ENCODE measurements at places on chromosomes 7 and 10. TPM values are rescaled to one million over a fixed set of nuclear protein-coding genes. Genes with fewer than 3 reads are reported as not detected.

DNA sequence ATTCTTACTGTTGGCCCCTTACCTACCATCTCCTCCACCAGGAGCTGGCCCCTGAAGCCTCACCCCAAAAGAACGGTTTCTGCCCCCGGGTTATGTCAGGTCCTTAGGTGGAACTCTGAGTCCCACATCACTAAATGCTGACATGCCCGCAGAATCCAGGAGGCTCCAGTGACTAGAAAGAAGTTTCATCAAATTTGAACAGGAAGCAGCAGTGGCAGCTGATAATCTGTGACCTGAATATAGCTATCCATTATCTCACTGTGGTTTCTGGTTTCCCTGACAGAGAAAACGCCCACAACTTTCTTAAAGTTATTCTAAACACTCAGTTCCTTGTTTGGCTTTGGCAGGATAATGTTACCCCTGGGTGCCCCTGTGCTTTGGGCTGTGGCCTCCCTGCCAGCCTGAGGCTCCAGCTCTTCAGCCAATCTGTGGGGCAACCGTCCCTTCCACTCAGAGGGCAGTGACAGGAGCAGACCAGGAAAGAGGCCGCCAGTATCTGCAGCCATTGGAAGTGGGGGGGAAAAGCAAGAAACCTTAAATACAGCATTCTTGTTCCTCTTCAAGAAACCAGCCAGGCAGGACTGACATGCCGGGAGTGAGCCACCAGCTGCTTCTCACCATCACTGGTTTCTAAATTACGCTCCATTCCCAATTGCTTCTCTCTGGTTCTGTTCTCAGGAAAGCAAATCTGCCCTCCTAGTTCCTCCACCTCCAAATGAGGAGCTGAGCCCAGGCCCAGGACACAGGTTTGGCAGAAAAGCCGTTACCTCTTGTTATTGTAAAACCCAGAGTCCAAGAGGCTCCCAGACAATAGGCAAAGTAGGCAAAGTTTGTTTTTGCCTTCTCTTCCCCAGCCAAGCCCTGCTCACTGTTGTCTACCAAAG, 41.2 kb upstream of the VCL start:
- no peak for DNase-seq

- DNase-seq = no peak
These were observed 18.8 kb downstream of the MRPS24 start for GRCh38 chr7:43850348-43851116.

DNA sequence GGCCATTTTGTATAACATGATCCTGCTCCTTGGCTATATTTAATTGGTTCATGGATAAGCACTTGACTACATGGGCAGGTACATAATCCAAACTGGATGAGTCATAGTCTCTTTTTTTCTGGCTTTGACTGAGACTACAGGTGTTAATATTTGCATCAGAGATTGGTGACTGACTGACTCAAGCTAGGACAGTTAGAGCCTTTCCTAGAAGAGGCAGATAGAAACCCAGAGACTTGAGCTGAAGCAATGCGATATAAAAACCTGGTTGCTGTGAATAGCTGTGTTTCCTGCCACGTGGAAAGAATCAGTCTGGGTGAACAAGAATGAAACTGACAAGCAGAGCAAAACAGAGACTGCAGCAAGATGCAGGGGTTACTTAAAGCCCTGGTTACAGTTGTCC, 81.0 kb downstream of the SAMD9 start:
- no peak for DNase-seq

GRCh38 chr7:135341049-135341448, 107.4 kb downstream of the STRA8 start:
- DNase-seq = no peak

DNA sequence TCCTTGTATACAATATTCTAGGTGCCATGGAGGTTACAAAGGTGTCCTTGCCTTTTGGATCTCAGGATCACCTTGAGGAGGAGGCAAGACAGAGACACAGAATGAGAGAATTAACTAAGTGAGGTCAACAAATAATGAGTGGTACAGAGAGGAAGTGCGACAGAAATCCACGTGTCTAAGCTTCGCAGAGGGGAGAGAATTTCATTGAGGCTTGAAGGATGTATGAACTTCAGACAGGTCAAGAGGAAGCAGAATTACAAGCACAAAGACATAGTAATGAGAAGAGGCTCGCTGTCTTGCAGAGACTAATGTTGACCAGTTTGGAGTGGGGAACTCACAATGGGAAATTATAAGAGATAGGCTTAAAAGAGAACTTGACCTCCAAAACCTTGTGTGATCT, 308.7 kb downstream of the FRMD4A start:
- no peak for DNase-seq

DNA sequence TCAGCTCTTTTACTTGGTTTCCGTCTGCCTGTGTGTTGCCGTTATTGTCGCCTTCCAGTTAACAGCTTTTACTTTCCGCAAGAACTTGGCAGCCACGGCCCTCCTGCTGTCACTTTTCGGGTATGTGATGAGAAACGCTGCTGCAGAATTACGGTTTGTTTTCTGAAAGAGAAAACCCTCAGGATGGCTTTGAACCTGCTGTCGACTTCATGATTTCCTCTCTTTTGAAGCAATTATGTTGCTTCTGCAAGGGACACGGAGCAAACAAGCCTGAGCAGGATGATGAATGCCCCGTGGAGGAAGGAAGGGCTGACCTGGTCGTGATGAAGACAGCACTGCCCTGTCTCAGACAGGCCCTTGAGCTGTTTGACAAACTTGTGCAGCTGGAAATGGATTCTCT, 339.8 kb downstream of the ABCA13 start:
- no peak for DNase-seq

DNA sequence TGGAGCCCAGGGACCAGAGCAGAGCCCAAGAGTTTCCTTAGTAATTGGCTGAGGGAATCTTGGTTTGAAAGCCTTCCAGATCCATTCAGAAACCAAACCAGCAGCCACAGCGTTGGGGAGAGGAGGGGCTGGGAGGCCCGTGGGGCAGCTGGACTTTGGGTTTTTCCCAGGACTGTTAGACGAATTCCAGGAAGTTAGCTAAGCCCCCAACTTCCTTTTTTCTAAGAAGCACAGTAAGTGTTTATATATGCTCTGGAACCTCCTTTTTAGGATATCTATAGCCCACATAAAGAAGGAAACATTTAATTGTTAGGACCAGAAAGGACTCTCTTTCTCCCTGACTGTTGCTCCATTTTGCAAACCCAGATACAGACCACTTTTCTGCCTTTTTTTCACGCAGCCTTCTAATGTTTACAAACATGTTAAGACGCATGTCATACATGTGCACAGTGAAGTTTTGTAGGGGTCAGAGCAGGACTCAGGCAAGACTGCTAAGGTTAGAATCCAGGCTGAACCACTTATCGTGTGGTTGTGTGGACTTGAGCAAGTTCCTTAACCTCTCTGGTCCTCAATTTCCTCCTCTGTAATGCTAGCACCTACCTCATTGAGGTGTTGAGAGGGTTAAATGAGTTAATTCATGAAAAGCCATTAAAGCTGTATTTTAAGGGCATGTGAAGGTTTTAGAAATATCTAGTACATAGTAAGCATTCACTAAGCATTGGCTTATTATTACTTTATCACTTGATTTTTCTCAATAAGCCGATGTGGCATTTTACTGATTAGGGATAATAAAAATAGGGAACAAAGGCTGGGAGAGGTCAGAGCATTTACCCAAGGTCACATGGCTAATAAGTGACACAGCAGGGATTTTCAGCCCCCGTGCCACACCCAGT, 42.4 kb downstream of the TBATA start:
- no peak for DNase-seq

DNA sequence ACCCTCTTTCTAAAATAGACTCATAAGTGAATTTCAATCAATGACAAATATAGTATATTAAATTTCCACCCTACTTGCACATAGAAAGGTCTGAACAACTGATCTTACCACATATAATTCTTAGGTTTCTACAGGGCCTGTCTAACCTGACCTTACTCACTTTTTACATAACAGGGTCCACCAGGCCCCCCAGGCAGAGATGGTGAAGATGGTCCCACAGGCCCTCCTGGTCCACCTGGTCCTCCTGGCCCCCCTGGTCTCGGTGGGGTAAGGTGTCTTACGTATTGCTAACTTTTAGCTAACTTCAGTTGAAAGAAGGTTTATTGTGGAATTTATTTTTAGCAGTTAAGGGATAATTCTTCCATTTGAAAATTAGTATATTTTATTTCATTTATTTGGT, 5.3 kb downstream of the COL1A2 start:
- DNase-seq = no peak

GRCh38 chr10:36164556-36165504, 522.7 kb upstream of the FZD8 start:
- DNase-seq = no peak

DNA sequence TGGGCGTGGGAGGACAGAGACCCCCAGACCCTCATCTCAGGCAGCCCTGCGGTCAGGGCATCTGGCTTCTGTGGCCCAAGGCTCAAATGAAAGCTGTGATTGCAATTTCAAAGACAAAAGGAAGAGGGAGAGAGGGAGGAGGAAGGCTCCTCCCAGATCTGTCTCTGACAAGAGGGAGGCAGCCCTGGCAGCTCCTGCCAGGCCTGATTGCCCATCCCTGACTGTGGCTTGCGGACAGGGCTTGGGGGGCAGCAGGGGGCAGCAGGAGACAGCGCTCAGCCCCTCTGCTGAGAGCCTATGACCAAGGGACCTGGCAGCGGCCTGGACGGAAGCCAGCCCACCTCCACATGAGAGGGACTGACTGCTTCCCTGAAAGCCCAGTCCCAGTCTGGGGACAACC, 91.8 kb downstream of the PTPRN2 start:
- no peak for DNase-seq

- DNase-seq = no peak
These were observed 100.7 kb downstream of the POLL start for GRCh38 chr10:101487399-101487798.

DNA sequence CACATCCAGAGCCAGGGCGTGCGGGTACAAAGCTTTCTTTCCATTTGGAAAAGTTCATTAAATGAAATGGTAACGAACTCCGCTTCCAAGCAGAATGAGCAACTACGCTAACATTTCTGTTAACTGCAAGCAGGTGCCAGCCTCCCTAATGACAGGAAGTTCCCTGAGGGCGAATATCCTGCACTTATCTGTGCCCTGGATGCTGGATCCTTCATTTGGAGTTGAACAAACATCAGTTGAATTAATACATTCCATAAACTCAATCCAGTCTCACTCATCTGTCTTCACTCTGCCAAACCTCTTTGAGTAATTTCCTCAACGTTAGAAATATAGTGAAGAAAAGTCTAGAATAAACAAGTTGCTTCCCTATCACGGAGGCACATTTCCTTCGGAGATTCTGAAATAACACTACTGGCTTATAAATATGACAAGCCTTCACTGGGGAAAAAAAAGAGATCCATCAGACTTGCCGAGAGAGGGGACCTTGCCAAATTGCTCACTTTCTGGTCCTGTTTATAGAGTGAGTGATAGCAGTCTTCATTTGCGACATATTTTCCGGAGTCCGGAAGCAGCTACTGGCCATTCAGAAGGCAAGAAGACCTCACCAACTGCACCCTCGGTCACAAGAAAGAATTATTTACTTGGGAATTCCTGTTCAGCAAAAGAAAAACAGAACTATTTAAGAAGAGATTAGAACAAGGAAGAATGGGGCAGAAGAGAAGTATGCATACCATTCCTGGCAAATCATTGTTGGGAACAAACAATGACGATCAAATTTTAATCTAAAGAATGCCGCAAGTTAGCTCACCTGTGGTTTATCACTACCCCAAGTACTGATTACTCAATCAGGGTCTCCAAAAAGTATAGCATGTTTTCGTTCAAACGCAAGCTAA, 196.4 kb downstream of the FAM107B start:
- DNase-seq = no peak

- DNase-seq = no peak
These were observed 510.6 kb downstream of the ARL4A start for GRCh38 chr7:13198036-13198435.

DNA sequence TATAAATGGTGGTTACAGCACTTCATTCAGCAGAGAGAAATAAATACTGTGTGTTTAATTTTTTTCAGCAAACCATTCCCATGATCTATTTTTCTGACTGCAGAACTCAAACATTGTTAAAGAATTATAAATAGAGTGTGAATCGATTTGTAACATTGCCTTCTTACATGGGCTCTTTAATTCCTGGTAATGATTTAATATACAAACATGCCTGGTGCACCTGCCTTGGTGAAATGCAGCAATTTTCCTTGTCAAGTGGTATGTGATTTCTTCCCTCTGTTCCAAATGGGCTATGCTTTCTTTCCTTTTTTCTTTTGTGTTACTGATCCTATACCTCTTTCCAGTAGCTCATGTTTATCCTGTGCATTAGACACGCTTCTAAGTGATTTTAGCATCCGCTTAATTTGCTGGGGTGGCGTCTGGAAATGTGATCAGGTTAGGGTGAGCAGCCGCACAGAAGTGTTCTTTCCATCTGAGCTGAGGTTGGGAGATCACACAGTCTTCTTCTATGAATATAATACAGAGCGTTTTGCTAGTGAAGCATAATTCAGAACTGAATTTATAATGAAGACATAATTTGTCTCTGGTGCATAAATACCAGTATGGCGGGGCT, 94.3 kb upstream of the ITGB1 start:
- DNase-seq = no peak

DNA sequence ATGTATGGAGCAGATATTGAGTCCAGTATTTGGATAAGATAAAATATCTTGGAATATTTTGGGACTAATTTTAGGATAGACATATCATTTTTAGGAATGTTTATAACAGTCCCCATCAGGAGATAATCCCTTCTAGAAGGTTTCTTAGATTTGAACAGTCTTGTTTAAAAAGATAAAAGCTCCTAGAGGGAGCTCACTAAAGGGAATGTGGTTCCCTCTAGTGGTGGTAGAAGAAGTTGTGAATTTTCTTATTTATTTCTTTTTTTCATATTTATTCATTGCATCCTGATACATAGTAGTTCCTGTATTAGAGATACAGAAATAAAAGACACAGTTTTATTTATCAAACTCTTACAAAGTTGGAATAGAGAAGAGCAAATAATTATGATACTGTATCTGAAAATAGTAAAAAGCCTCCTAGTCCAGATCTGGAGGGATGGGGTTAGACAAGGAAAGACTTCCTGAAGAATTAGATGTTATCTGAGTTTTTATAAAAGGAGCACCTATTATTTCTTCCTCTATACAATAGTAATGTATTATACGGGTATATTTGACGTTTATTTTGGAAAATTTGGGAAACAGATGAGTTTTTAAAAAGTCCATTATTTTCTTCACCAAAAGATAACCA, 24.5 kb upstream of the KLF14 start:
- no peak for DNase-seq

The TRIM74 gene
- 0.65 TPM for total RNA-seq

The CAV2 gene
- 17.8 TPM for total RNA-seq

The TIMM23 gene
- total RNA-seq = 36.2 TPM

The SLC16A9 gene
- 29.5 TPM for total RNA-seq

The ENTPD1 gene
- 12.8 TPM for total RNA-seq

The IL15RA gene
- total RNA-seq = 2.7 TPM

The EPO gene
- total RNA-seq = not detected

The ZNF503 gene
- total RNA-seq = 7.4 TPM

The ACTL6B gene
- total RNA-seq = 47.8 TPM

The SLC26A5 gene
- not detected for total RNA-seq

Data from dorsolateral prefrontal cortex (tissue), 122 donors.